ENCODE measurements at places on chromosomes 1 and 21.

DNA sequence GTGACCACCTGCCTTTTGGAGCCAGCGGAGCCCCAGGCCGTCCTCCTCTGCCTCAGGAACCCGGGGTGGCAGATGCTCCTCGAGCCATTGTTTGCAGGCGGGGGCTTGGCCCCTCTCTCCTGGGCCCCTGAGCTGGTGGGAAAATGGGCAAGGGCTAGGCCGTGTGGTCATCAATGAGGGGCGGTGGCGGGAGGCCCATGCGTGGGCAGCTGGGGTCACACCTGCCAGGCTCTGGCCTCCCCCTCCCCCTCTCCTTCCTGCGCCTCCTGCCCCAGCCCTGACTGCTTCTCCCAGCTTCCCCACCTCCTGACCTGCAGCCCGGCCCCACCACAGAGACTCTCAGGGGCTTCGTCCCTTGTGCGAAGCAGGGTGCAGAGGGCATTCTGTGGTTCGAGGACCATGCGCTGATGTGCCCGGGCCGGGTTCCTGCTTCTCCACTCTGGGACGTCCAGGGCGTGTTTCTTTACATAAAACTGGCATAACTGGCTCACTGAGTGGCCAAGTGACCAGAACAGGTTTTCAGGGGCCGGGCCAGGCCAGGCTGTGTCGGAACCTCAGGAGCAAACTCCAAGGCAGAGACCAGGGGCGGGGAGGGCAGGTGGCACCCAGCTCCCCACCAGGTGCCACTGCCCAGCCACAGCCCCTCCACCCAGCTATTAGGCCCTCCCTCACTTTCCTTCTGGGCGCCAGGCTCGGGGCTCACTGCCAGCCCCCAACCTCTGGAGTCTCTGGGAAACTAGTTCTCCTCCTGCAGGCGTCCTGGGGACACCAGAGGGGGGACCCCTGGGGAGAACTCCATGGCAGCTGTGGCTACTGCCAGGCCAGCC is 9.3 kb downstream of the SAMD11 start:
- no peak for DNase-seq

DNA sequence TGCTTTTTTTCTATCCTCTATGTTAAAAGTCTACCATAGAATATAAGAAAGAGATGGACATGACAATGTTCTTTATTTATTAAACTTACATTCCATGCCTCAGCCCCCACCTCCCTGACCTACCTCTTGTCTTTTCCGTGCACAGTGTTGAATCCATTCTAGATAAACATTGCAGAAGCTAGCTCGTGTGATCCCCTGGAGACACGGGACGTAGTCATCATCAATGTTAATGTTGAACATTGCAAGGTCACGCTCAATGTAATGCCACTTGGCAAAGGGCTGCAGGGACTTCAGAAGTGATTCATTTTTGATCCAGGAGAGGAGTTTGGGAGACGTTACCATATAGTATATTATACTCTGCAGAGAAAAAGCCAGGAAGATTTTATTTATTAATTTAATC is 66.4 kb downstream of the NTPCR start:
- DNase-seq = no peak

GRCh38 chr1:26388791-26389445 is 16.4 kb upstream of the ZNF683 start:
- no peak for DNase-seq

DNA sequence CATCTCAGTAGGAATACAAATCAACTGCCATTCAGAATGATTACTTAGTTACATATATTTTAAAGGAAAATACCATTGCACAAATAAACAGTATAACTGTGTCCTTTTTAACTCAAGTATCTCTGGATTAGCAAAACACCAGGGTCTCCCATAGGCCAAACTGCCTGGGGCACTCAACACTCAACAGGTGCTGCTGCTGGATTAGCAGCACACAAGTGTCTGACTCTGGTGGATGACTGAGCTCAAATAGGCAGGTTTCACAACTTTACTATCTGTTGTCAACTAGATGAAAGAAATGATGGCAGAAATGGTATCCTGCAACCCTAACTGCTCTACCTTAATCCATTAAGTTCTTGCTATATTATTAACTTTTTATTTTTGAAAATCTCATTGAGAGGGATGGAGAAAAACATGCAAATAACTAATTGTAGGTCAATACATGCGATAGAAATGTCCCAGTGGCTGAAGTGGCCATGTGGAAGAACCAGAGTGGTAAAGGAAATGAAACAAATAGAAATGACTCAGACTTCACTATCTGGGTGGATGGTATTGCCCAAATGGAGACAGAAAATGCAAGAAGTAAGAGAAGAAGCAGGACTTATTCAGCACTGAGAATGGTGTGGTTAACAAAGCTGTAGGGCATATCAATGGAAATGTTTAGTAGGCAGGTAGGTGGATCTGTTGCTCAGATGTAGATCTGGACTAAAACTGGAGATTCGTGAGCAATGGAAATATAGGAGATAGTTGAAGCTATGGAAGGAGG is 90.8 kb upstream of the CCDC190 start:
- DNase-seq = no peak

DNA sequence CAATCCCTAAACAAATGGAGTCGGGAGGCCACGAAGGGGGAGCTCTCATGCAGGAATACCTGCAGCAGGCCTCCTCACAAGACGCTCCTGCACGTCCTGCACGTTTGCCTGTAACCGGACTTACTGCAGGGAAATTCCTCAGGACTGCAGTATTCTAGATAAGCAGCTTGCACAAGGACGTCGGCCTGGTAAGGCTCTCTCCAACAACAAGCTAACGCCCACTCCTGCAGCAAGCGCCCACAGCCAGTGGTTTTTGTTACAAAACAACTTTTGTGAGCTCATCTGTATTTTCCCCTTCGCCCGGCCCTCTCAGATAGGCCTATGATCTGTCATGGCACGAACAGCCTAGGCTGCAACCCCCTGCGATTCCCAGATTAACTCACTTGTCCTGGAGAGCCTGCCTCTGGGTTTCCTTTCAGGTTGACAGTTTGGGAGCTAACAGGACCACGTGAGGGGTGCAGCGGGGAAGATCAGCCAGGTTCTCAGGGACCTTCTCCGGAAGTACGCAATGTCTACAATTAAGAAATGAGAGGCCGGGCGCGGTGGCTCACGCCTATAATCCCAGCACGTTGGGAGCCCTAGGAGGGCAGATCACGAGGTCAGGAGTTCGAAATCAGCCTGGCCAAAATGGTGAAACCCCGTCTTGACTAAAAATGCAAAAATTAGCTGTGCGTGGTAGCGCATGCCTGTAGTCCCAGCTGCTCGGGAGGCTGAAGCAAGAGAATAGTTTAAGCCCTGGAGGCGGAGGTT is 921 bp upstream of the MIB2 start:
- no peak for DNase-seq

GRCh38 chr1:234554698-234555311 is 55.2 kb downstream of the IRF2BP2 start:
- no peak for DNase-seq

GRCh38 chr1:236861560-236862218 is 66.6 kb downstream of the MTR start:
- DNase-seq = no peak

- no peak for DNase-seq
Observed at GRCh38 chr1:99374109-99374508, 109.8 kb downstream of the PLPPR4 start.

GRCh38 chr1:30310966-30311742 is 412.2 kb downstream of the MATN1 start:
- DNase-seq = no peak

DNA sequence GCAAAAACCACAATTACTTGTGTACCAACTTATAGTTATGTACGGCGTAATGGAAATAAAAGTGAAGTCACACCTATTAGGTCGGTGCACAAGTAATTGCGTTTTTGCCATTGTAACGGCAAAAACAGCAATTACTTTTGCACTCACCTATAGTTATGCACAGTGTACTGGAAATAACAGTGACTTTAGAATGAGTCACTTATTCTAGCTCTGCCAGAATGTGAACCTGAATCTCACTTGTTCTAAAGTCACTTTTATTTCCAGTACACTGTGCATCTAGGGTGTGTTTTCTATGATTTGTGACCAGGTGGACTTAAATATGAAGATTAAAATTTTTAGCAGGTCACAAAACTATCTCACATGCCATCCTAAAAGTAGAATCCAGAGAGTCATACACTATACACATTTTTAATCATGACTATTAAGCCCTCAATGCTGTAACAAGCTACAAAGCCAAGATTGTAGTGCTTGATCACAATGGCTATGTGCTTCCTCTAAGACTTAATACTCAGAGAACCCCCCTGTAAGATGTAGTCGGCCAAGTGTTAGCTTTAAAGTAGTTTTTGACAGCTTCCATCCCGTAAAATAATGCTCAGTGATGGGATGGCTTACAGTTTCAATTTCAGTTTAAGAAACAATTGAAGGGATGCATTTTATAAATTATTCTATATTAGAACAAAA is 218.8 kb downstream of the NEGR1 start:
- DNase-seq = no peak

GRCh38 chr1:232923739-232924386 is 26.5 kb upstream of the NTPCR start:
- DNase-seq = no peak

- no peak for DNase-seq
Observed at GRCh38 chr1:230591678-230592077, 50.6 kb upstream of the COG2 start.

- peak; percentile 66 for DNase-seq
Observed at GRCh38 chr1:28104866-28105467, 16.6 kb upstream of the EYA3 start.

- no peak for DNase-seq
Observed at GRCh38 chr1:230581446-230582079, 60.7 kb upstream of the COG2 start.

GRCh38 chr1:207282058-207282457 is 39.4 kb upstream of the CD55 start:
- no peak for DNase-seq

DNA sequence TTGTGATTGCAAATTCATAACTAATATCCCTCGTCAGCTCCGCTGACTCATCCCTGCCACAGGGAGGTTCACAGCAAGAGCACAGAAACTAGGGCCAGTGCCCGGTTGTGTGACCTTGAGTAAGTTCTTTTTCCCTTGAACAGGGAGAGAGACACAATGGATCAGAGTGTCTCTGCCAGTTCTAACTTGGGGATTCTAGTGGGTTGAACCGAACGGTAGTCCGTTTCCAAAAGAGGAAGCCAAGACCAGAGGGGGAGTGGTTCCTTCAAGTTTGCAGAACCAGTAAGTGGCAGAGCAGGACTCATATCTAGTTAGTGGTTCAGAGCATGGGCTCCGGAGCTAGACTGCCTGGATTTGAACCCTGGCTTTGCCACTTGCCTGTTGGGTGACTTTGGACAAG is 4.9 kb upstream of the SHISA4 start:
- DNase-seq = no peak

DNA sequence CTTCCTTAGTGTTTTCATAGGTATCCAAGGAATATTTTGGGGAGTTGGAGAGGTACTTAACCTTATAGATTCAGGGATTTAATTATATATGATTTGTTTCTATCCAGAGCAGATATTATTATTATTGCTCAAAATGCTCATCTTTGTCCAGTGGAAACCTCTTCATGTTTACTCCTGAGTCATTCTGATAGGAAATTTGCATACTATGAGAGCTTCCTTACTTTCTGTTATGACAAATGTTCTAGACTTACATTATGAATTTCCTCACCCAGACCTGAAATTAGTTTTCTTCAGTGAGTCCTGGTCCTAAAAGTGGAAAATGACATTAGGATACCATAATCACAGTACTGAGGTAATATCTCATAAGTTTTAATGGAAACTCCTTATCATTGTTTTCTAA is 57.5 kb upstream of the PLPPR5 start:
- DNase-seq = no peak

DNA sequence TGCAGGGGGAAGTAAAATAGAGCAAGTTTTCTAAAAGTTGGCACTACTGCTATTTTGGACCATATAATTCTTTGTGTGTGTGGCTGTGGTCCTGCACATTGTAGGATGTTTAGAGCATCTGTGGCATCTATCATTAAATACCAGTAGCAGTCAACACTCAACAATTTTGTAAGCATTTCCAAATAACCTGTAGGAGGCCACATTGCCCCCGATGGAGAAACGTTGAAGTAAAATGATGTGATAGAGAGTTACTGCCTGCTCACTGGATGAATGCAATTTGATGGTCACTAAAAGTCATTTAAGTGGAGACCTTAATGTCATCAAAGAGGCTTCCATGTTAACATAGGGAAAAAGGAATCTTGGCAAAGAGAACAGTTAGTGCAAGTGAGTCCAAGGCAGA is 560.8 kb downstream of the NEGR1 start:
- DNase-seq = no peak

GRCh38 chr21:14538483-14538882 is 7.6 kb downstream of the SAMSN1 start:
- no peak for DNase-seq

- no peak for DNase-seq
Observed at GRCh38 chr1:215081661-215082531, 641 bp upstream of the KCNK2 start.

DNA sequence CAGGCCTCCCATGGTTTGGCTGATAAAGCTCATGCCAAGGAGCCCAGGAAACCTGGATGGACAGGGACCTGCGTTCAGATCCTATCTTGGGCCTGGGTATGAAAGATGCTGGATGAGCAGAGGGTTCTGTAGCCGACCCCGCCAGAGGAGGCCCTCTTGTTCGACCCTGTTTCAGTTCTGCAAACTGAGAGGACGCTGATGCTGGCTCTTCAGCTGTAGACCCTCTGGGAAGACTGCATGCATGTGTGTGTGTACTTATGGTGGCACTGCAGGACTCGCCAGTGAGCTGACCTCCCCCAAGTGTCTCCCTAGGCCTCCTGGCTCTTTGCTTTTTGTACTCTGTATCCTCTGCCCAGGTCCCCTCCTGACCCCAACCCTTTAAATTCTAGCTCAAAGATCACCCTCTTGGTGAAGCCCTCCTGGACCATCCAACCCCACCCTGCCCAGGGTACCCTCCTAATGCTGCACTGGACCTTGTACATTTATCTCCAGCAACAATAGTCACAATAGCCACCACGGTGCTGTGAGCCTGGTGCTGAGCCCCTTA is 1.6 kb downstream of the EPS8L3 start:
- DNase-seq = no peak

DNA sequence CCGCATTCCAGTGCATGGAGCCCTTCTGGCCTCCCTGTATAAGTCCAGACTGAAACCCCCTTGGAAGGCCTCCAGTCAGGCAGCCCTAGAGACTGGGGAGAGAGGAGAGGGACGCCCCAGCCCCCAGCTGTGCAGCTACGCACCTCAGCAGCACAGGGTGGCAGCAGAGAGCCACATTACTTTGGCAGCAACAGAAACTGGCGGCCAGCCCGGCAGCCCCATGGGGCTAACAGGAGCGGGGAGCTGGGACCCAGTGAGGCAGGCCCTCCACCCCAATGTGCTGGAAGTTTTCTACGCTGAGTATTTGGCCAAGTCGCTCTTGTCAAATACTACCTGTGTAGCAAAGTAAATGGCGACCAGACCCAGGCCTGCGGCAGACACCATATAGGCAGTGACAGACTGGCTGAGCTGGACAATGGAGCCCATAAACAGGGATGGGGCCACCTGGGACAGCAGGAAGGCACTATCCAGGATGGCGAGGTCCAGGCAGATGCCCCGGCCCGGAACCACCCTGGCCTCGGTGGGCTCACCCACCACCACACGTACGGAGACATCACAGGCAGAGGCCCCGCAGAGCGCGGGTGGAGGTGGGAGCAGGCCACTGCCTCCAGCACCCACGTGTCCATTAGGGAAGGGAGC is 21.2 kb downstream of the SLC45A3 start:
- no peak for DNase-seq
